Neural progenitor cell (in vitro differentiated cells): ENCODE measurements at places on chromosomes 1 and 21.
A peak's percentile ranks its signal among the peaks of the same experiment; 100 is the strongest.

GRCh38 chr1:226609836-226610455, 61.4 kb downstream of the STUM start:
- no peaks in the 10 kb centered on the region for H3K36me3 ChIP-seq
- H3K27me3 ChIP-seq = no peaks in the 10 kb centered on the region
- H3K4me3 ChIP-seq = no peak overlapping the region
- no peak overlapping the region for H3K27ac ChIP-seq

DNA sequence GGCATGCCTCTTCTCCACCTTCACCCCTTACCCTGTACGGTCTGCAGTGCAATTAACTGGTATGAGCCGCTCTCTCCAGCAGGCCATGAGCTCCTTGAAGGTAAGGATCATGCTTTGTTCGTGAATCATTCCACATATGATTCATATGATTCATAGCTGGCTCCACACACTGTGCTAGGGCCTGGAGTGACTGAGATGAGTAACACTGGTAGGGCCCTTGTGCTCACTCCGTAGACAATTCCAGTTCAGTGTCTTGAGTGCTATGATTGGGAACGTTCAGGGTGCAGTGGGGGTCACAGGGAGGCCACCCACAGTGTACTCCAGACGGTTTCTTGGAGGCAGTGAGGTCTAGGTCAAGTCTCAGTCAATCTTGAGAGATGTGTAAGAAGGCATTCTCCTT, 239.8 kb downstream of the LMX1A start:
- H3K36me3 ChIP-seq = no peaks in the 10 kb centered on the region
- peaks cover 78% of the 10 kb centered on the region for H3K27me3 ChIP-seq
- H3K4me3 ChIP-seq = no peak overlapping the region
- H3K27ac ChIP-seq = no peak overlapping the region

DNA sequence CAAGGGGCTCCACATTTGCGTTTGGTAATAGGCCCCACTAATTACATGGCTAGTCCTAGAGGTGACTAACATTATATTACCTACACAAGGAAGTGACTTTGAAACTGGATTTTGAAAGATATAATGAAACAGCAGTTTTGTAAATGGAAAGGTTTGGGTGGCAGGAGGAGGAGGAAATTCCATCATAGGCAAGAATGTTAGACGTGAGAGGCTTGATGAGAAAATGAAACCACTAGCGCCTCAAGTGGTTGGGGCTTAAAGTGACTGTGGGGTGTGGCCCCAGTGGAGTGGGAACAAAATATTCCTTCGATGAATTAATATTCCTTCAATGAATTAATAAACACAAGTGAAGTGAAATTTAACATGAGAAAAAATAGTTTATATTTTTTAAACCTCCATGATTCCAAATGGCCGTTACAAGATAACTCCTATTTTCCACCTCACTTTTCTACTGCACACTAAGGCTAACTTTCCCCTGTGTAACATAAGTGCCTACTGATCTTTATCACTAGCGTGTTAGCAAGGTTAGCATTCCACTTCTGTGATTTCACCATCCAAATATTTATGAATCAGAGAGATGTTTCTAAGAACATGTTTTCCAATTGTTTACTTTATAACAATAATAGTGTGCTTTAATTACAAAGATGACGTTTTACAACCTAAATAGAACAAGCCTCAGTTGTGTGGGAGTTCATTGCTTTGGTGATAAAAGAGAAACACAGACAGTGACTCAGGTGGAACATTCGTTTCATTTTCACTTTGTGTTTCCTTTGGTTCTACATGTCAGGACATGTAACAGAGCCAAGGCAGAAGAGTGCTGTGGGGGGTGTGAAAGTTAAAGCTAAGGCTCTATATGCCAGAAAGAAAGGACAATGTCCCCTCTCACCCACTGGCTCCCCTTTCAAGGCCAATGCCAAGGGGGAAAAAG, 12.5 kb upstream of the ATF3 start:
- H3K27me3 ChIP-seq = peaks cover 18% of the 10 kb centered on the region
- no peak for DNase-seq
- no peak overlapping the region for H3K4me3 ChIP-seq
- peaks cover 9% of the 10 kb centered on the region for H3K4me1 ChIP-seq
- H3K27ac ChIP-seq = no peak overlapping the region

GRCh38 chr1:2148691-2149090, 45.9 kb downstream of the FAAP20 start:
- no peak for DNase-seq
- no peaks in the 10 kb centered on the region for H3K36me3 ChIP-seq
- no peaks in the 10 kb centered on the region for H3K27me3 ChIP-seq

- no peaks in the 10 kb centered on the region for H3K36me3 ChIP-seq
- no peak for DNase-seq
- no peak overlapping the region for H3K4me3 ChIP-seq
- no peaks in the 10 kb centered on the region for H3K27me3 ChIP-seq
Observed at GRCh38 chr1:109270623-109271317, 12.2 kb downstream of the PSRC1 start.

DNA sequence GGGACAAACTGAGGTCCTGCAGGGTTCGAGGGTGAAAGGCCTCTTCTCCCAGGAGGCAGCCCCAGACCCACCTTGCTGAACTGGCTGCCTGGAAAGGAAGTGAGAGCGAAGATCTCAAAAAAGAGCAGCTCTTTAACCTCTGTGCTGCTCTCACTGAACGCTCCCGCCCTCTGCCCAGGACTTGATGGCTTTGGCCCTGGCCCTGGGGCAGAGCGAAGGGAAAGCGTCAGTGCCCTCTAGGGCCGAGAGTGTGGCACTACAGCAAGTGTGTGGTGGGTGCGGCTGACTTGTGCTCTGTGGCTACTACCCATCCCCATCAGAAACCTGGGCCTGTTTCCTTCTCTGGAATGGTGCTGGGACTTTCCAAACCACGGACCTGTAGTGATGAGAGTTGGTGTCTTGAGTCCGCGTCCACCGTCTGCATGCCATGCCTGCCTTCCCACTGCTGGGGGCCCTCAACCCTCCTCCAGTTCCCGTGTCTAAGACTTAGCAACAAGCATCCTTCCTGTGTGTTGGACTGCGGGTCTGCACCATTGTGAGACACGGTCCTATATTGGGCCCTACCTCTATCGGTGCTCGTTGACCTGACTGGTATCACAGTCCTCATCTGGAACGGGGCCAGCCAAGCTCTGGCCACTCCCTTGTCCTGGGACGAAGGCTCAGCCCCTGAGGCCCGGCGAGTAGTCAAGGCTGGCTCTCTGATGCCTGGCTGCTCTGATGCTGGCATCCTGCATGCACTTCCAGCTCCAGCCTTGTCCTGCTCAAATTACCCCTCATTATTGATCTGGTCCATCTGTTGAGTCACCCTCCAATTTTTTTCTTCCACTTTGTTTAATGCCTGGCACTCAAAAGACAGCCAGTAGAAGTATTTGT, 180.3 kb downstream of the DISC1 start:
- H3K4me3 ChIP-seq = no peak overlapping the region
- no peaks in the 10 kb centered on the region for H3K4me1 ChIP-seq
- DNase-seq = peak; percentile 81
- no peak overlapping the region for H3K27ac ChIP-seq

- peak; percentile 43 for DNase-seq
- H3K4me3 ChIP-seq = no peak overlapping the region
- no peaks in the 10 kb centered on the region for H3K4me1 ChIP-seq
- H3K27ac ChIP-seq = no peak overlapping the region
Observed at GRCh38 chr1:6378096-6378746, 15.3 kb downstream of the ACOT7 start.

- no peaks in the 10 kb centered on the region for H3K27me3 ChIP-seq
- H3K4me3 ChIP-seq = no peak overlapping the region
- H3K4me1 ChIP-seq = no peaks in the 10 kb centered on the region
- no peak overlapping the region for H3K27ac ChIP-seq
- H3K36me3 ChIP-seq = no peaks in the 10 kb centered on the region
Observed at GRCh38 chr1:7280347-7280960, 490.6 kb upstream of the VAMP3 start.

DNA sequence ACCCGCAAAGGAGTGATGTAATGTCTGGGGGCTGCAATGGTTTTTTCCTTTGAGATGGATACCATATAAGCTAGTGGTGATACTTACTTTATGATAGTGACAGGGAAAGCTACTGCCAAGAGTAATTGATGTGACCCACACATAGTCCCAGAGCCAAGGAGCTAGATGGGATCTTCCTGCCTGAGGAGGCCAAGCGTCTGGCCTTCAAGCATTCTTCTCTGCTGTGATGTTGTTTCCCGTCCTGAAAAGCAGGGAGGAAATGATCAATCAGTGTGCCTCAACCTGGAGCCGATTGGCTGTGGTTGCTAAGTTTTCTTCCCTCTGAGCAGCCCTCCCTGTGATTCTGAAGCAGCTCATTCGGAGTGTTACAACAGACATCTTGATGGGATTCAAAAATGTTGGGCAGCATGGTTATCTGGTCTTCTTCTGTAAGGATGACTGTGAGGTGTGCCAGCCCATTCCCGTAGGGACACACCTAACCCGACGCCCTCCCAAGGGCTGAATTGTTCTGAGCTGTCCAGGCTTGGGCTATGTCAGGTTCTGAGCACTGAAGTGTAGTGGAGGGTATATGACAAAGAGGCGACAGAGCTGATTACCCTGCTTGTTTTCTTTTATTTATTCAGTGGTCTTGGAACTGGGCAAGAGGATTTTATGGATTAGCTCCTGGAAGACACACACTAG, 56.7 kb downstream of the UCK2 start:
- peaks cover 19% of the 10 kb centered on the region for H3K4me1 ChIP-seq
- DNase-seq = no peak
- no peaks in the 10 kb centered on the region for H3K27me3 ChIP-seq
- H3K36me3 ChIP-seq = no peaks in the 10 kb centered on the region
- no peak overlapping the region for H3K4me3 ChIP-seq

DNA sequence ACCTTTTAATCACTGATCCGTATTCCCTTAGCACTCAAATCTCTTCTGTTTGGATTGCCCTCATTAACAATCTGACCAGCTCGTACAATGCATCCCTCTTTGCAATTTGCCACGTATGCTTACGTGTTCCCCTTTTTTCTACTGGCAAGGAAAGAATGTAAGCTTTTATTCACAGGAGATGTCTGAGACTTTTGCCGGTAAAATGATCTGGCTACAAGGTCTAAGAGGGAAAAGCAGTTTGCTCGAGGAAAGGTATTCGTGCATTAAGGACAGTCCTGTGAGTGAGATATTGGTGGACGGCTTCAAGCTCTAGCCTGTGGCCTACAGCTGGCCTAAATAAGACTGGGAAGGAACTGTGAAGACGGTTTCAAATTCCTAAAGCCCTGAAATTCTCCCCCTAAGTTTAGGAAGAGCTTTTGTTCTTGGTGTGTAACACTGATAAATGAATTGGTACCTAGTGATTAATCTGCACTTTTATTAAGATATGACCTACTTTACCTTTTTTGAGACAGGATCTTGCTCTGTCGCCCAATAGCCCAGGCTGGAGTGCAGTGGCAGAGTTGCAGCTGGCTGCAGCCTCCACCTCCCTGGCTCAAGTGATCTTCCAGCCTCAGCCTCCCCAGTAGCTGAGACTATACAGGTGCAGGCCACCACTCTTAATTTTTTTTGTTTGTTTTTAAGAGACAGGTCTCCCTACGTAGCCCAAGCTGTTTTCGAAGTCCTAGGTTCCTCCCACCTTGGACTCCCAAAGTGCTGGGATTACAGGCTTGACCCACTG, 895 bp upstream of the UBR4 start:
- H3K4me3 ChIP-seq = peak overlapping the region; percentile 79
- DNase-seq = peak; percentile 27
- peak overlapping the region; percentile 86 for H3K27ac ChIP-seq
- no peaks in the 10 kb centered on the region for H3K27me3 ChIP-seq

- no peak overlapping the region for H3K4me3 ChIP-seq
- no peak for DNase-seq
- no peaks in the 10 kb centered on the region for H3K27me3 ChIP-seq
- no peak overlapping the region for H3K27ac ChIP-seq
- H3K4me1 ChIP-seq = no peaks in the 10 kb centered on the region
Observed at GRCh38 chr1:165645654-165646366, 14.8 kb downstream of the MGST3 start.

DNA sequence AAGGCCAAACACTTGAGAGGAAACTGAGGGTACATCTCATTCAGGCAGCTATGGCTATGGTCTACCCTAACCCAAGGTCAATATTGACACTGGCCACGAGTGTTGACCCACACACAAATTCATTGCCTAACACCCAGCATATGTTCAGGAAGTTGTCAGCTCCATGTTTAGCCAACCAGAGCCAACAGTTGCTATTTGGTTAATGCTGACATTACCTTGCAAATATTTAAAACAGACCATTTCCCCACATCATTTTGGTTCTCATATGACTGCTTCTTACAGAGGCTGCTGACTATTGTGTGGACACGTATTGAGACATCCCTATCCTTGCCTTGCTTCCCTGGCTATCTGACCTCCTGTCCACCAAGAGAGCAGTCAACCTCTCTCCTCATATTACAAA, 97.3 kb downstream of the LMX1A start:
- peaks cover 34% of the 10 kb centered on the region for H3K4me1 ChIP-seq
- DNase-seq = no peak
- H3K27ac ChIP-seq = no peak overlapping the region
- no peak overlapping the region for H3K4me3 ChIP-seq

DNA sequence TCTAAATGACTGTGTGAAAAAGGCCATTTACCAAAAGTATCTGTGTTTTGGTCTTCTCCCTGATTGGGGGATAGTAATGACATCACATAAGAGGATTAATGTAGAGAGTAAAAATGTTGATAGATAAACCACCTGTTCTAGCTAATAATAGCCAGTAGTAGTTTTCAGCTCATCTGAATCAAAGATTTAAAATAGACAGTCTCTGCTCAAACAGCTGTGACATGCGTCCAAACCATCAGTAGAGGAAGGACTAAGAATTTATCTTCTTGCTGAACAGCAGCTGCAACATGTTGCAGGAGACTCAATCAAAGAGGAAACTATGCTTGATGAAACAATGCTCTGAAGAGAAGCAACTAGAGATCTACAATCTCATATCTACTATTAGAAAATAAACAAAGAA, 21.4 kb downstream of the TMPRSS15 start:
- no peak for DNase-seq
- H3K27ac ChIP-seq = no peak overlapping the region
- no peaks in the 10 kb centered on the region for H3K36me3 ChIP-seq
- no peak overlapping the region for H3K4me3 ChIP-seq
- H3K27me3 ChIP-seq = no peaks in the 10 kb centered on the region

DNA sequence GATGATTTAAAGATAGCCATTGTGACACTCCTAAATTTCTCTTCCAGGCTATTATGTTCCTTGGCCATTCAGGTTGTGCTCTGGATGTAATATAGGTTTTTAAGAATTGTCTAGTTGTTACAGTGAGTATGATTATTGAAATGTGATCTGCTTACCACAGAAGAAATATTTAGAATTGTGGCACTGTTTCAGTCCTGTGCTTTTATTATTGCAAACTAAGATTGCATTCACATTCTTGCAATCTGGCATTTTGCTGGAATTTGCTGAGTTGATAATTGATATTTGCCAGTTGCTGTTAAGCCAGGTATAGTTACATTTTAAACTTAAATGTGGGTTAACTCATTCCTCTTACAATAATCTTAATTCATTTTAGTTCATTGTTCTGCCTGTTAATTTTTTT, 22.3 kb downstream of the EXO1 start:
- DNase-seq = no peak
- peaks cover 26% of the 10 kb centered on the region for H3K36me3 ChIP-seq
- no peak overlapping the region for H3K4me3 ChIP-seq
- H3K27ac ChIP-seq = no peak overlapping the region
- H3K4me1 ChIP-seq = no peaks in the 10 kb centered on the region

- no peaks in the 10 kb centered on the region for H3K27me3 ChIP-seq
- H3K4me3 ChIP-seq = no peak overlapping the region
- DNase-seq = peak; percentile 23
- no peaks in the 10 kb centered on the region for H3K36me3 ChIP-seq
- peaks cover 25% of the 10 kb centered on the region for H3K4me1 ChIP-seq
- H3K27ac ChIP-seq = peak overlapping the region; percentile 4
Observed at GRCh38 chr1:180639871-180640270, 8.0 kb downstream of the XPR1 start.
